ENCODE measurements at places on chromosomes 7 and 10.

DNA sequence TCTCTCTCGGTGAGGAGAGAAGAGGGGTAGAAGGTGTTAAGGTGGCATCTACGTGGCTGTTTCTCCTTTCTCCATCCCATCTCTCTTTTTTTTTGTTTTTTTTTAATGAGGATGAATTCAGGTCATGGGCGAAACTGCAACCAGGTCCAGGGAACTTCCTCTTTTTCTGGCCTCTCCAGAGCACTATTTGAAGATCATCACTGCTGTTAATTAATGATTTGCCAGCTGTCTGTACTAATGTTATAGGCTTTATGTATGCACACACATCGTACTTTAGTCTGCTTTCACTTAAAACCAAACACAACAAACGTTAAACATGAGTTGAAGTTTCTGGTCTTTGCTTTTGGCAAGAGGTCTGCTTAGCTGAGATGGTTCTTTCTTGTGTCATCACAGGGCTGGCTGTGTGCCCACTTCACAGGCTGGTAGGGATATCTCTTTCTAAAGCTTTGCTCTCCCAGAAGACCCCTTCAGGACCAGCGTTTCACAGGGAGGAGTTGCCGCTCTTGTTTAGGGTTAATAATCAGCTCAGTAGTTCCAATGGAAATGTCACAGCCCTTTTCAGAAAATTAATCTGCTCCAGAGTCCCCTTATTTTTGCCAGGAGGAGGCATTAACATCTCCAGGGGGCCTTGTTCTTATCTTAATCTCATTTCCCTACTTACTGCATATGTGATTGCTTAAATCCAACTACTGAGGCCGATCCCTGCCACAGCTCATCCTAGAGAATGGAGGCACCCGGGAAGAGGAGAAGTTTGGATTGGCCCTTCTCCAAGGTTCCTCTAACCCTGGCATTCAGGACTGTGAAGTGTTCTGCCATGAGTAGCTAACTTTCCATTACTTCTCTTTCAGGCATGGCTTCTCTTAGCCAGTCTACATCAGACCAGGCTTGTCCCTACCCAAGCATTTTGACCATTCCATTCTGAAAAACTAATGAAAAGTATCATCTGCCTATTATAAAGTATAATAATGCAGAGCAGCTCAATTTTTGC is 273.9 kb upstream of the NFE2L3 start:
- DNase-seq, result peak; percentile 16

GRCh38 chr10:133131734-133132472 is 28.1 kb upstream of the KNDC1 start:
- DNase-seq, result peak; percentile 49

DNA sequence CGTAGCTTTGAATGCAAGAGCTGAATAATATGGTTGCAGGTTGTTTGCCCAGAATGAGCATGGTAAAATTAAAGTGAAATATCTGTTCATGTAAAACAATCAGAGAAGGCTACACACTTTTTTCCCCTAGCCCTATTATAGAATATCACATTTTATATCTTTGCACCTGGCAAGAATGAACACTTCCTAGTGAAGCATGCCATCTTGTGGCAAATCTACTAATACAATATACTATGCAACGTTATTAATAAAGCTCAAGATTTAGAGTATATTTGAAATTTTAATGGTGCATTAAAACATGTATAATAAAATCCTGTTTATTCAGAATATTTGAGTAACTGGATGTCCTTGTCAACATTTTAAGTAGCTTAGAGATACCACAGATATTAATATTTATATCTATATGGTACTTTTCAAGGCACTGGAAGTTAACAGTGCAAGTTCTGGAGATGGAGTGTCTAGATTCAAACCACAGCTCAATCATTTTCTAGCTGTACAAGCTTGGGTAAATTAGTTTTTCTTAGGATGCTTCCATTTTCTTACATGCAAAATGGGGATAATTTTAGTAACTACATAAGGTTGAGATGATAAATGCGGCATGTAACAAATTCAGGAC is 643.1 kb upstream of the SEMA3D start:
- DNase-seq, result no peak

DNA sequence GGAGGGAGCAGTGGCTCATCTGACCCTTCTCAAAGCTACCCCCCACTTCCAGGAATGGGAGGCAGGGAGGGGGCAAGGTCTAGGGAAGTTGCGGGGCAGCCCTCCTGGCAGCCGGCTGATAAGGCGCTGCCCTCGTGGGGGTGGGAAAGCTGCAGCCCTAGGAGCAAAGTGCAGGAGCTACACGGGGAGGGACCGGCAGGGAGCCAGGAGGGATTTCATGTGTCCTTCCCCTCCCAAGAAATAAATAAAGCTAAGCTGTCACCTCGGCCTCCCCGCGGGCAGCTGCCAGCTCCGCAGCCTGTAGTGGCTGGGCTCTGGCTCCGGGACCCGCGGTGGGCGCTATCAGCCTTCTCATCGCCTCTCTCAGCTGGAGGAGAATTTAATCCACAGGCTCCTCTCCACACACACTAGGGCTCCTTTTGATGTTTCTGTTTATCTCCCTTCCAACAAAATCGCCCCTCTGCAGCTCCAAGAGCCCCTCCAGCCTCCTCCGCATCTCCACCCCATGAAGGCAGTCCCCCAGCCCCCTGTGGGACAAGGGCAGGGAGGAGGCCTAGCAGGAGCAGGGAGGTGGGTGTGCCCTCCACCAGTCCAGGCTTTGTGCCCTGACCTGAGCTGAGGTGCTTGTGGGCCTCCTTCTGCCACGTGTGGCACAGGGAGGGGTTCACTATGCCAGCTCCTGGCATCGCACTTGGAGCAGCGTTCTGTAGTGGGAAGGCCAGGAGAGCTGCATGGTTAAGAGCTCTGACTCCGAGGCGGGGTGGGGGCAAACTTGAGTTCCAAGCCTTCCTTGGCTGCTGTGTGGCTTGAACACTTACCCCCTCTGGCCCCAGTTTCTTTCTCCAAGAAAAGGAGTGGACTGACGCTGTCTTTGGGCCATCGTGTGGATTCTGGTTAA is 80.5 kb downstream of the C10orf105 start:
- DNase-seq, result no peak

DNA sequence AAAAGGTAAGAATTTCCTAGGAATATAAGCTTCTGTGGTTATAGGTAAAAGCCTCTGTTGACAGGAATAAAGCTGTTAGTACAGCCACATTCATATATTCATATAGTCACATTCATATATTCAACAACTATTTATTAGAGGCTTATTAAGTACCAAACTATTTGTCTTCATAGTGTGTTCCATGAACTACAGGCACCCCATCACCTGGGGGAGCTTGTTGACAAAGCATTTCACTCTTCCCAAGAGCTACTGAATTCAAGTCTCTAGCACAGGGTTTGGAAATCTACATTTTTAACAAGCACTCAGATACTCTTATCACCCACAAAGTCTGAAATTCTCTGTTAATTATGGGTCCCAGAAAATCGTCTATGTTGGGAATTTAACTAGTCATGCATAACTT is 110.6 kb downstream of the RNLS start:
- DNase-seq, result no peak

GRCh38 chr7:152663931-152664330 is 12.0 kb downstream of the XRCC2 start:
- DNase-seq, result no peak

- DNase-seq, result no peak
Observed at GRCh38 chr10:103740611-103741010, 114.8 kb downstream of the SH3PXD2A start.

- peak; percentile 94 for DNase-seq
Observed at GRCh38 chr10:117461766-117462423, 80.7 kb upstream of the EMX2 start.

- DNase-seq, result no peak
Observed at GRCh38 chr7:107505997-107506673, 36.3 kb downstream of the GPR22 start.

GRCh38 chr7:143238289-143238980 is 16.6 kb downstream of the TAS2R40 start:
- no peak for DNase-seq

DNA sequence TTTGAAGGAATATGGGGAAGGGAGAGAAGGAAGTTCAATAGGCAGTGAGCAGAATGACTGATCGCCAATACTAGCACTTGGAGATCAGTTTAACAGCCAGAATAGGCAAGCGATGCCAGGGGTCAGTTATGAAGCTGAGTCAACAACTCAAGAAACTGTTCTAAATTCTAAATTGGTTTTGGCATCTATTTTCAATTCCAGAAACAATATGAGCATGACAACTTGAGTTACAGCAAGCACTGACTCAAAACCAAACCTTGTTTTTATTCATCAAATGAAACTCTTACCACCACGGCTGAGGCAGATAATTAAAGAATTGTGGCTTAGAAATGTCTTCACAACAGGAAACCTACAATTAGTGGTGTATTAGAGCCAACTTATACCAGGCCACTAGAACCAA is 180.5 kb upstream of the ASAH2 start:
- no peak for DNase-seq

- DNase-seq, result no peak
Observed at GRCh38 chr10:5492929-5493576, 6.3 kb downstream of the CALML5 start.

GRCh38 chr10:89392974-89393373 is 551 bp downstream of the IFIT1 start:
- DNase-seq, result peak; percentile 72
